Placental pericyte (primary cell): ENCODE measurements at places on chromosomes 1 and 21. TPM values are rescaled to one million over a fixed set of nuclear protein-coding genes. Genes with fewer than 3 reads are reported as not detected.

CATSPERE gene
- 0.66 and 1.3 TPM in 2 replicates for total RNA-seq

AQP10 gene
- total RNA-seq, result not detected in 2 replicates

LRRC53 gene
- total RNA-seq, result not detected in 2 replicates

TPTE gene
- 1.1 TPM in 1 of 2 replicates, not detected in the other for total RNA-seq

BARHL2 gene
- not detected in 2 replicates for total RNA-seq

RGS13 gene
- not detected in 2 replicates for total RNA-seq

HLX gene
- 8.2 and 18.2 TPM in 2 replicates for total RNA-seq

ACTA1 gene
- not detected in 2 replicates for total RNA-seq

ATP6V1G3 gene
- total RNA-seq, result not detected in 2 replicates

AMY1A gene
- not detected in 2 replicates for total RNA-seq

ZSWIM5 gene
- 0.22 and 4.3 TPM in 2 replicates for total RNA-seq

CCDC30 gene
- 0.43 and 0.66 TPM in 2 replicates for total RNA-seq

TIAM1 gene
- 1.7 TPM in 1 of 2 replicates, not detected in the other for total RNA-seq

TFF3 gene
- not detected in 2 replicates for total RNA-seq

RGS18 gene
- not detected in 2 replicates for total RNA-seq

KRTAP19-1 gene
- not detected in 2 replicates for total RNA-seq

GABRD gene
- total RNA-seq, result not detected in 2 replicates

NBPF10 gene
- 0.86 and 3.5 TPM in 2 replicates for total RNA-seq
